NCI-H2171 (cell line): ENCODE measurements at places on chromosomes 11 and 22.
A peak's percentile ranks its signal among the peaks of the same experiment; 100 is the strongest.

DNA sequence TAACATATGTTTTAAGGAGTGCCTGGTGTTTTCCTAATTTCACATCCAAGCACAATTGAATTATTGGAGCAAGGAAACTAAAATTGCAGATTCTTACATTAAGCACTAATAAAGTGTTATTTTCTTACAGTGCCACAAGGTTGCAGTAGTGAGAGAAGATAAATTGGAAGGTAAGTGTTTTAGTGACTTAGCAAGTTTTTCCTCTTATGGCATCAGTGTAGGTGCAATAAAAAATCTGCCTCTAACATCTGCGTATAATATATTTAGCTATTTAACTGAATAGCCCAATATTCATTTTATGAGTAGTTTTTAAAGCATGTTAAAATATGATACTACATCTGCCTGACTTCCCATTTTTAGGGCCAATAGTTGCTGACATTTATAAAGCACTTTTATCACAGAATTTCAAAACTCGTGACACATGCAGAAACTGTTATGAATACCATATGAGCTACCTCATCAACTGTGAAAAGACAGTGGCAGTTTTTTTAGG, 19.0 kb downstream of the POLD3 start:
- DNase-seq = no peak

DNA sequence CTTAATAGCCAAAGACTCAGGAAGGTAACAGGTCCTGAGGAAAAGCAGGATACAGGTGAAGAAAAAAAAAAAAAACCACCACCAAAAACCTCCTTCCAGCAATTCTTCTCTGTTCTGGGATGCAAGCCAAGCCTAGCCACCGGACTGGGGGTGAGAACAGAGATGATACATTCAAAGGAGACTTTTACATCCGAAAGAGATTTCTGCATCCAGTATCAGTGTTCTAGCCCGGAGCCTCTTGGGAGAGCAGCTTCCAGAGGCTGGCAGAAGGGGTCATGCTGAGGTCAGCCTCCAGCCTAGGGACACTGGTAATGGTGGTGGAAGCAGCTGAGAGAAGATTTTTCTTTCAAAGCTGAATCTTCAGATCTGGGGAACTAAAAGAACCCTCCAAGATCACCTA, 76.2 kb downstream of the KCNC1 start:
- no peak for DNase-seq

DNA sequence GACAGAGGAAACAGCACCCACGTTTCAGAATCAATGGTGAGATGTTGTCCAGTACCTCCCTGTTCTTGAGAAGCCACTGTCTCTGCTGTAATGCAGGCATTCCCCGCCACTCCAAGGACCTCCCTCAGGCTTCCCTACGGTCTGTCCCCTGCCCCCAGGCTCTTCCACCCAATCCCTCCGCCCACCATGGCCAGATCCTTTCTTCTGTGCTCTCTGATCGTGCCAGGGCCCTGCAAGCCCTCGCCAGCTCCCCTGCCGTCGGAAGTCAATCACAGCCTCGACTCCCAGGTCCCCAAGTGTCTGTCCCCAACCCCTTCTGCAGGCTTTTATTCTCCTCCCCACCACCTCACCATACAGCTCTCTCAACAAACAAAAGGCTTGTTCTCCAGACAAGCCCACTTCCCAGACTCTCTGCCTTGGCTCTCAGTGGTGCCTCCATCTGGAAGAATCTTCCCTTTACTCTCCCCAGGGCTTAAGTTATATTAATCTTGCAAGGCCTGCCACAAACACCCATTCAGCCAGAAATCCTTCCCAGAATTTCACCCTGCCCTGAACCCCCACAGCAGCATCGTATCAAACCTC, 13.7 kb downstream of the SCN4B start:
- DNase-seq = no peak

DNA sequence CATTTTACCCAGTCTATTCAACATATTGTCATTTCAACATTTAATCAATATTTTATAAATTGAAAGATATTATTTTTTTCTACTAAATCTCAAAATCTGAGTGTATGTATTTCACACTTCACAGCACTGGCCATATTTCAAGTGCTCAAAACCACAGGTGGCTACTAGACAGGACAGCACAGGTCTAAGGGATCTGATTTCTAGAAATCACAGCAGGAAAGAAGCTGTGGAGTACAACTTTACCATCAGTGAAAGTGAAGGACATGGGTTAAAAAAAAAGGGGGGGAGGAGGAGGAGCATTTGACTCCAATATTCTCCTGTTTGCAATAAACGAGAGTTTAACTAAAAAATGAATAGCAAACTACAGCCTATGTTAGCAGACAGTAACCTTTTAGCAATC, 4.5 kb downstream of the PRDM10 start:
- DNase-seq = no peak

DNA sequence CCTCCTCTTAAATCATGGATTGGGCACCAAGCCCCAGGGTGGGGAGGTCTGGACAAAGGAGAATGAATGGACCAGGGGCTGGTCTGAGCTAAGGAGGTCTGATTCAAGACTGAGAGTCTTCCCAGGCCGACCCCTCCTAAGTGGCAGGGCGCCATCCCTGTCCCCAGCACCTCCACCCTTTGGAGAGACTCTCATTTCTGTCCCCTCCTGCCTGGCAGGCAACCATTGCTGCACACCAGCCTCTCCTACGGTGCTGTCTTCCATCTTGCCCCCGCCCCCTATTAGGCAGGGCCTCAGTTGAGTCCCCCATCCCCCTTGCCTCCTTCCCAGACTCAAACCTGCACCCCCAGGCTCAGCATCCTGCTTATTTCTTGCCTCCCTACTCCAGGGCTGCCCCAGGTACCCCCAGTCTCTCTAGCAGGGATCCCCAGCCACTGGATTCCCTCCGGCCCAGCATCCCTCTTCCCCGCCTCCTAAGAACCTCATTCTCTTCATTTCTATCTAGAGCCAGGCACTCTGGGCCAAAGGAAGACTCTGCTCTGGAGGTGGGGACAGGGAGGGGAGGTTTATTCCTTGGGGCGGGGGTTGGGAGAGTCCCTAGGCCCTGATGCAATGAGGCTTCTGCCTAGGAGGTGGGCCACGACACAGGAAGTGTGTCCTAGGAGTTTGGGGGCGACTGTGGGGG, 1.7 kb upstream of the RCOR2 start:
- peak; percentile 80 for DNase-seq

DNA sequence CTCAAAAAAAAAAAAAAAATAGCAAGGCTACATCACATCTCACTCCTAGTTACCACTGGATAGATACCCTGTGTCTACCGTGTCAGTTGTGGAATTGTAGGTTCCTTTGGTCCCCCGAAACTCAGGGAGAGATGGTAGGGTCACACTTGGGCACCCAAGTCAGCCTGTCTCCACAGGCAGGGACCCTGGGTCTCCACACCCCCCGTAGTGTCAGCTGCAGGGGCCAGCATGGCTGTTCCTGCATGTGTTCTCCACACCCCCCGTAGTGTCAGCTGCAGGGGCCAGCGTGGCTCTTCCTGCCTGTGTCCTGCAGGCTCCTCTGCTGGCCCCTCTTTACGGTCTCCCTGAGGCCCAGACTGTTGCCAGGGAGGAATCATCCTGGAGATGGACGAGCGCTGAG, 282.1 kb downstream of the BRD1 start:
- DNase-seq = no peak

GRCh38 chr11:27868226-27868625, 168.0 kb upstream of the BDNF start:
- no peak for DNase-seq

DNA sequence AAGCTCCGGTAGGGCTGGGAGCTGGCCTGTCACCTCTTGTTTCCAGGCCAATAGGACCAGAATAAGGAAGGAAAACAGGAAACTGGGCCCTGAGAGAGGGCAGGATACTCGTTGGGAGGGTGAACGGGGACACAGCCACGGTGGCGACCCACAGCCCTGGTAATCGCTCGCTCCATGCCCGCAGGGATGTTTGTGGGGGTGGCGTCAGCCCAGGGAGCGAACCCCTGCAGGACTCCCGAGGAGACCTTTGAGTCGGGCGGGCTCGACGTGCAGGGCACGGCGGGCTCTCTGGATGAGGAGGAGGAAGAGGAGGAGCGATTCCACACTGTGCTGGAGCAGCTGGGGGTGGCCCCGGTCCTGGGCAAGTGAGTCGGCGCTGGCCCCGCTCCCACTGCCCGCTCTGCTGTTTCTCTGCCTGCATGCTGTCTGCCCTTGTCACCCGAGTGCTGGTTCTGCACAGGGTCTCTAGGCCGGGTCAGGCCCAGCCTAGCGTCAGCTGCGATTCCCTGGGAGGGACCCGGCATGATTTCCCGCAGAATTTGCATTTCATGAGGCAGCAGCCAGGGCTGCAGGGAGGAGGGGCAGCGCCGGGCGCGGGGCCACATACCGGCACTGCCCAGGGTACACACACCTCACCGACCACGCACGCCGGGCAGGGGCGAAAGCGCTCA, 1.6 kb downstream of the CRACR2B start:
- no peak for DNase-seq

DNA sequence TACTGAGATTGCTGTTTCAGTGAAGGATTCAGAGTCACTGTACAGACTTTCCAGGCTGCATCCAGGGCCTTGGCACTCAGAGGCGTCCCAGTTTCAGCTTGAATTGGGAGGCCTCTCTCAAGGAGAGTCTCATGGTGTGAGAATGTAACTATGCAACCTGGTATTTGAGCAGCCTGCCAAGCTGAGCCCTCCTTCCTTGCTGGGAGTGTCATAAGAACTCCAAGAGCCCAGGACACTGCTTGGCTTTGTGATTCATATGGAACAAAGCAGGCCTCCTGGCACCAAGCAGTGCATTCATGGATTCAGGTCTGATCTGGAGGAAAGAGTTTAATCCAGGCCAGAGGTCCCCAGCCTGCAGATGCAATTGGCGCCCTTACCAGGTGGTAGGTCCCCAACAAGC, 171.7 kb downstream of the DBX1 start:
- no peak for DNase-seq

DNA sequence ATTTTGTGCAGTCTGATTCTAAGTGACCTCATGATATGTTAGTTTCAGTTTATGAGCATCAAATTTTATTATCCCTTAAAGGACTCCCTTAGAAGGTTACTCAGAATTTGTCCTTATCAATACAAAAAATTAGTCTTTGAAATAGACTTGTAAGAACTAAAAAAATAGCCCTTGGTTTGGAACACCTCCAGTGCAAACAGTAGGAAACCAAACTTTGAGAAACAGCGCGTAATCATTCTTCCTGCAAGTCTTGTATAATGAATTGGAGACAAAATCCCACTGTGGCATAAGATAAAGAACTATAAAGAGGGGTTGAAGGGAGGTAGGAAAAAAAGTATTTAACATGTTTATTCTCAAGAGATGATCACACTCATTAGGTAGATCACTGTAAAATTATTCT, 10.8 kb upstream of the MSANTD4 start:
- no peak for DNase-seq

- DNase-seq = no peak
Observed at GRCh38 chr11:3122775-3123201, 42.3 kb downstream of the OSBPL5 start.

DNA sequence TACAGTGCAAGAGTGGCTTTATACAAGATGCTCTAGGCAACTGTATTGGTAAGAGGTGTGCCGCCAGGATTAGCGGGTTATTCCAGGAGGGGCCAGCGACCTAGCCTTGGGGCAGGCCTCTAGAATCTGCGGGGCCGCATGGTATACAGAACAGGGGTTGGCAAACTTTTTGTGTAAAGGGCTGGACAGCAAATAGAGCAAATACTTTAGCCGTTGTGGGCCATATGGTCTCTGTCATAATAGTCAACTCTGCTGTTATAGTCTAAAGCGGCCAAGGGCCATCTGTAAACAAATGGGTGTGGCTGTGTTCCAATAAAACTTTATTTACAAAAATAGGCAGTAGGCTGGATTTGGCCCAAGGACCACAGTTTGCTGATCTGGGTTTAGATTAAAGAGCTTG, 32.6 kb downstream of the FBLN1 start:
- DNase-seq = no peak

- no peak for DNase-seq
Observed at GRCh38 chr22:29825578-29825977, 12.5 kb downstream of the ASCC2 start.

- peak; percentile 33 for DNase-seq
Observed at GRCh38 chr11:40293655-40294348, 1165.7 kb downstream of the LRRC4C start.

DNA sequence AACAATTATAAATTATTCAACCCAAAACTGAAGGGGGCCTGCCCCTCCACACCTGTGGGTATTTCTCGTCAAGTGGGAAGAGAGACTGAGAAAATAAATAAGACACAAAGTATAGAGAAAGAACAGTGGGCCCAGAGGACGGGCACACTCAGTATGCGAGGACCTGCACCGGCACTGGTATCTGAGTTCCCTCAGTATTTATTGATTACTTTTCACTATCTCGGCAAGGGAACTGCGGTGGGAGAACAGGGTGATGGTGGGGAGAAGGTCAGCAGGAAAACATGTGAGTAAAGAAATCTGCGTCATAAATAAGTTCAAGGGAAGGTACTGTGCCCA, 3.2 kb downstream of the C11orf54 start:
- no peak for DNase-seq
